Effector memory CD4-positive, alpha-beta T cell (primary cell): ENCODE measurements at places on chromosomes 12 and 14.
A peak's percentile ranks its signal among the peaks of the same experiment; 100 is the strongest.

DNA sequence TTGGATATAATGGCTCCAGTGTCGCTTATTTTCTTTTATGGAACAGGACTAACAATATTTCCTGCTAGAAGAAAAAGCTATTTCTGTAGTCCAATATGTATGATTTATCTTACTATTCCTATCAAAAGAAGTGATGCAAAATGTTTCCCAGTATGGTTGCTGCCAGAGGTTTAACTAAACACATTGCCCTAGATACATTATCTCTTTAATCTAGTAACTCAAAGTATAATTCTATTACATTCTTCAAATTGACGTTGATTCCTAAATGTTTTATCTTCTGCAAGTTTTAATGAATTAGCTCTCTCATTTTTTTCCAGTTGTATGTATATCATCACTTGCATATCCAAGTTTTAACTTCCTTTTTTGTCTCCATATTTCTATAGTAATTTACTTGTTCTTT lies 28.2 kb downstream of the GYS2 start:
- no peak for DNase-seq
- no peak overlapping the region for H3K27ac ChIP-seq
- no peaks in the 10 kb centered on the region for H3K4me1 ChIP-seq
- H3K27me3 ChIP-seq = no peaks in the 10 kb centered on the region

- peaks cover 11% of the 10 kb centered on the region for H3K36me3 ChIP-seq
- H3K27me3 ChIP-seq = no peaks in the 10 kb centered on the region
- DNase-seq = no peak
Measured at GRCh38 chr12:98701166-98701565, 56.1 kb downstream of the APAF1 start.

GRCh38 chr12:45853550-45853949 lies 124.0 kb downstream of the ARID2 start:
- H3K4me3 ChIP-seq = no peak overlapping the region
- no peak overlapping the region for H3K27ac ChIP-seq
- no peak for DNase-seq
- H3K36me3 ChIP-seq = peaks cover 26% of the 10 kb centered on the region
- H3K27me3 ChIP-seq = no peaks in the 10 kb centered on the region

DNA sequence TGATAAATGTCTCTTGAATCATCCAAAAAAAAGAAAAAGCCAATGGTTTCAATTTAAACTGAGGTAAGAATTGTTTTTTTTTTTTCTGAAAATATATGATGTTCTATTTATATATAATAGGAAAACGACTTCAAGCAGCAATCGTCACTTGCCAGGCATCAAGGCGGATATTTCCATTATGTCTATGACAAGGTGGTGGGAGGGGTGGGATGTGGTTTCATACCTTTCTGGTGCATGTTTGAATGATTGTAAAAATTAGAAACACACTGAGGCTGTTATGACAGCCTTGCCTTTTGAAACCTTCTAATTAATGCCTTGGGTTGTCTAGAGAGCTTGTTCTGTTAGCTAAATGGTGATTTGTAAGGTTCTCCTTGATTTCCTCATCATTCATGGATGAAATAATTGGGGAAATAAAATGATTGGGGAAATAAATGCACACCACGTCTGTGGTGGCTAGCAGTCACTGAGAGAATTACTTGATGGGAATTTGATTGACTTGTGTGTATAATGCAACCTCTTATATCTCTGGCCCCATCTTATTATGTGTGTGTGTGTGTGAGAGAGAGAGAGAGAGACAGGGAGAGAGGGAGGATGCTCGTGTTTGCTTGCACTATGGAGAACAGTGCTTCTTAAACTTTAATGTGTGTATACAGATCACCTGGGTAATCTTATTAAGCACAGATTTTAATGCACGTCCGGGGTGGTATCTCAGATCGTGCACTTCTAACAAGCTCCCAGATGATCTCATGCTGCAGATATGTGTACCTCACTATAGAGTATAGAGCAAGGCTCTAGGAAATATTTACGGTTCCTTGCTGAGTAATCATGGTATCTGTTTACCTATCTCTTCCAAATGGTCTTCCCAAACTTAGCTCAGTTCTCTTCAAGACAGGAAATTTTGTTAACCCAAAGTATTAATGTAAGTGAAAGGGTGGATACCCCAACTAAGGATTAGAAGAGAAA lies 502.6 kb downstream of the DIO2 start:
- no peaks in the 10 kb centered on the region for H3K4me1 ChIP-seq
- no peak for DNase-seq
- H3K4me3 ChIP-seq = no peak overlapping the region
- H3K27me3 ChIP-seq = no peaks in the 10 kb centered on the region
- no peaks in the 10 kb centered on the region for H3K36me3 ChIP-seq

GRCh38 chr14:61121355-61121787 lies 140.3 kb downstream of the SLC38A6 start:
- no peaks in the 10 kb centered on the region for H3K27me3 ChIP-seq
- H3K27ac ChIP-seq = no peak overlapping the region
- no peaks in the 10 kb centered on the region for H3K4me1 ChIP-seq
- H3K36me3 ChIP-seq = no peaks in the 10 kb centered on the region
- no peak overlapping the region for H3K4me3 ChIP-seq
- DNase-seq = no peak

- H3K27me3 ChIP-seq = no peaks in the 10 kb centered on the region
- H3K27ac ChIP-seq = no peak overlapping the region
- H3K4me3 ChIP-seq = no peak overlapping the region
- H3K4me1 ChIP-seq = no peaks in the 10 kb centered on the region
Measured at GRCh38 chr12:103785243-103786031, 55.6 kb downstream of the NT5DC3 start.

- H3K27ac ChIP-seq = no peak overlapping the region
- H3K4me1 ChIP-seq = no peaks in the 10 kb centered on the region
- no peaks in the 10 kb centered on the region for H3K36me3 ChIP-seq
- no peak overlapping the region for H3K4me3 ChIP-seq
Measured at GRCh38 chr12:71312768-71313403, 126.7 kb upstream of the LGR5 start.

- no peak for DNase-seq
- H3K4me1 ChIP-seq = no peaks in the 10 kb centered on the region
- no peak overlapping the region for H3K4me3 ChIP-seq
- H3K27ac ChIP-seq = no peak overlapping the region
- no peaks in the 10 kb centered on the region for H3K36me3 ChIP-seq
Measured at GRCh38 chr14:29521526-29522137, 406.0 kb downstream of the PRKD1 start.

DNA sequence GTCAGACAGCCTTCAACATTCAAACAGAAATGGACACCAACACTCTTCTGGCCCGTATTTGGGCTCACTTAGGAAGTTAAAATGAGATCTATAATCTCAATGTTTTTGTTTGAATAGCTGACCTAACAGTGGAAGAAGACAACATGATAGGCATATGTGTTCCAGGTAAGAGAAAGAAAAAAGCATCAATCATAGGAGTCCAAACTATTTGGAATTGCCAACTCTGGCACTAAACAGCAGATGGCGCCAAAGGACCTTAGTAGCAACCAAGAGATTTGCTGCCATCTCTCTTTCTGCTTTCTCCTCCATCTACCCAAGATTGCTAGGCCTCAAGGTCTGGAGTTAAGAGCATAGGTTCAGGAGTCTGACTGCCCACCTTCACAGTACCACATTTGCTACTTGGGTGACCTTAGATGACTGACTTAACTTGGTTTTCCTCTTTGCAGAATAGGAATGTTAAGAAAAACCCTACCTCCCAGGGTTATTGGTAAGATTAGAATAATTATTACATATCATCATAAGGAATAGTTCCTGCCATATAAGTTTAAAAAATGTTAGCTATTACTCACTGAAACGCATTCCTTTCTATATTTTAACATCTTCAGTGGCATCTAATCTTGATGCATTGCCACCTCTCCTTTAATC lies 30.2 kb downstream of the PEX5 start:
- no peak overlapping the region for H3K4me3 ChIP-seq
- H3K27ac ChIP-seq = no peak overlapping the region
- no peaks in the 10 kb centered on the region for H3K36me3 ChIP-seq
- H3K27me3 ChIP-seq = no peaks in the 10 kb centered on the region
- peak; percentile 62 for DNase-seq

DNA sequence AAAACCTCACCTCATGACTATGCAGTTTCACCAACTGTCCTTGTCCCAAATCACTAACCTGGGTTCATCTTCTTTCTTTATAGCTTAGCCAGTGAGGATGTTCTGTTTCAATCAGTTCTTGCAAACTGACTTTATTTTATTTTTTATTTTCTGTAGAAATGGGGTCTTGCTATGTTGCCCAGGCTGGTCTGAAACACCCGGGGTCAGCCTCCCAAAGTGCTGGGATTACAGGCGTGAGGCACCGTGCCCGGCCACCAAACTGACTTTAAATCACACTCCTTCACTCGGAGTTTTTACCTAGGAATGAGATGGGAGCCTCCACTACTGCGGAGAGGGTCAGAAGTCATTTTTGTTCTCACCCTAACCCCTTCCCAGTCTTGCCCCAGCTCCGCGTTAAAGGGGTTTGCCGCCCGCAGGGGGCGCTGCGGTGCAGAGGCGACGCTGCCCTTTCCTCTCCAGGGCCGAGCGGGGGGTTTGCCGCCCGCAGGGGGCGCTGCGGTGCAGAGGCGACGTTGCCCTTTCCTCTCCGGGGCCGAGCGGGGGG lies 7.0 kb upstream of the B4GALNT3 start:
- H3K27ac ChIP-seq = no peak overlapping the region
- DNase-seq = peak; percentile 32
- no peaks in the 10 kb centered on the region for H3K27me3 ChIP-seq
- no peaks in the 10 kb centered on the region for H3K36me3 ChIP-seq
- no peak overlapping the region for H3K4me3 ChIP-seq
- no peaks in the 10 kb centered on the region for H3K4me1 ChIP-seq

- no peaks in the 10 kb centered on the region for H3K4me1 ChIP-seq
- DNase-seq = no peak
- H3K4me3 ChIP-seq = no peak overlapping the region
- H3K27me3 ChIP-seq = no peaks in the 10 kb centered on the region
Measured at GRCh38 chr14:81009346-81009745, 53.9 kb downstream of the TSHR start.

DNA sequence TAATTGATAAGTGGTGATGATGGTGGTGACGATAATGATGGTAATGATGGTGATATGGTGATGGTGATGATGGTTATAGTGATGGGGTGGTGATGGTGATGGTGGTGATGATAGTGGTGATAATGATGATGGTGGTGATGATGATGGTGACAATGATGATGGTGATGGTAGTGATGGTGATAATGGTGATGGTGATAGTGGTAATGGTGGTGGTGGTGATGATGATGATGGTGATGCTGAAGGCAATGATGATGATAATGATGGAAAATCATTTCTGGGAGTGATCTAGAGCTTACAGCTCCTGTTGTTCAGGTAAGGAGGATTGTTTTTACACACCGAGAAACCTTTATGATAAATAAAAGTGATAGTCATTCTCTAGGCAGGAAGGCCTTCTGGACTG lies 33.9 kb downstream of the CCDC63 start:
- no peaks in the 10 kb centered on the region for H3K4me1 ChIP-seq
- no peaks in the 10 kb centered on the region for H3K36me3 ChIP-seq
- H3K4me3 ChIP-seq = no peak overlapping the region
- DNase-seq = no peak
- no peaks in the 10 kb centered on the region for H3K27me3 ChIP-seq

DNA sequence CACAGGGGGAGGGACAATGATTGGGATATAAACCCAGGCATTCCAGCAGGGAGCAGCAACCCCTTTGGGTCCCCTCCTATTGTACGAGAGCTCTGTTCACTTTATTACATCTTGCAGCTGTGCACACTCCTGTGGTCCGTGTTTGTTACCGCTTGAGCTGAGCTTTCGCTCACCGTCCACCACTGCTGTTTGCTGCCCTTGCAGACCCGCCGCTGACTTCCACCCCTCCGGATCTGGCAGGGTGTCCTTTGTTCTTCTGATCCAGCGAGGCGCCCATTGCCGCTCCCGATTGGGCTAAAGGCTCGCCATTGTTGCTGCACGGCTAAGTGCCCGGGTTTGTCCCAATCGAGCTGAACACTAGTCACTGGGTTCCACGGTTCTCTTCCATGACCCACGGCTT lies 64.1 kb downstream of the E2F7 start:
- H3K27ac ChIP-seq = no peak overlapping the region
- H3K4me1 ChIP-seq = no peaks in the 10 kb centered on the region
- H3K36me3 ChIP-seq = no peaks in the 10 kb centered on the region
- H3K27me3 ChIP-seq = no peaks in the 10 kb centered on the region

- H3K4me3 ChIP-seq = no peak overlapping the region
- H3K36me3 ChIP-seq = no peaks in the 10 kb centered on the region
- DNase-seq = no peak
- H3K4me1 ChIP-seq = no peaks in the 10 kb centered on the region
- H3K27me3 ChIP-seq = no peaks in the 10 kb centered on the region
- no peak overlapping the region for H3K27ac ChIP-seq
Measured at GRCh38 chr12:115697340-115697739, 580.2 kb downstream of the MED13L start.

GRCh38 chr12:85713373-85713772 lies 122.8 kb downstream of the RASSF9 start:
- no peak for DNase-seq
- H3K4me3 ChIP-seq = no peak overlapping the region
- no peaks in the 10 kb centered on the region for H3K4me1 ChIP-seq
- H3K27ac ChIP-seq = no peak overlapping the region

DNA sequence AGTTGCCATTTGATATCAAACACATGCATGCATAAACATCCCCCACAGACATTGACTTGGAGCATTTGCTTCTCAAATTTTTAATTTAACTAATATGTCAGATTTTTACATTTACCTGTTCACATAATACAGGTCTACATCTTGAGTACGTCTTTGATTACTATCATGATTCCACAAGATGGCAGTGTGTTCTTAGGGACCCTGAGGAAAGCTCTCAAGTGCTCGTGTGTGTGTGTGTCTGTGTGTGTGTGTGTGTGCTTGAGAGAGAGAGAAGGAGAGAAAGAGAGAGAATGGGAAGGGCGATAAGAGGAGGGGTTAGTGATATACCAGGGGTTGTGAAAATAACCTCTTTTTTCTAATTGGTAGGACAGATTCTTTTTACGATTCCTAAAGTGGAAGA lies 167.1 kb upstream of the OR4E1 start:
- H3K4me3 ChIP-seq = no peak overlapping the region
- peak overlapping the region; percentile 11 for H3K27ac ChIP-seq
- no peaks in the 10 kb centered on the region for H3K36me3 ChIP-seq
- no peak for DNase-seq
- no peaks in the 10 kb centered on the region for H3K27me3 ChIP-seq

DNA sequence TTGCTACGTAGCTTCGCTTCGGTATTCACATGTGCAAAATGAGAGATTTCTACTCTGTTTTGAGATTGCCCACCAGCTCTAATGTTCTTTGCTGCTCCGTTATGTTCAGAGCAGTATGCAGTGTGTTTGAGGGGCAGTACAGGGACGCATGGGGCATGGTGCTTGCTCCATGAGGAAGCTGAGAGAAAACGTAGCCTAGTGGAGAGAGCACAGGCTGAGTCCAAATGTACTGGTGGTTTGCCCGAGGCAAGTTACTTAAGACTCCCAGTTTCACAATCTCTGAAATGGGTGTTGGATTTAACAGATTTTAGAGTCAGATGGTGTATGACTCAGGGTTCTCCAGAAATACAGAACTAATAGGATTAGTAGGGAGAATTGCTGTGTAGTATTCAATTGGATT lies 310.5 kb downstream of the ETNK1 start:
- no peaks in the 10 kb centered on the region for H3K36me3 ChIP-seq
- no peaks in the 10 kb centered on the region for H3K27me3 ChIP-seq
- no peak overlapping the region for H3K4me3 ChIP-seq
- no peaks in the 10 kb centered on the region for H3K4me1 ChIP-seq
- H3K27ac ChIP-seq = no peak overlapping the region
- no peak for DNase-seq
